ENCODE measurements at places on chromosomes 7 and 10.

GRCh38 chr7:118372530-118372929 is 148.0 kb downstream of the ANKRD7 start:
- DNase-seq, result no peak

- no peak for DNase-seq
Measured at GRCh38 chr7:140067052-140067451, 4.3 kb upstream of the PARP12 start.

DNA sequence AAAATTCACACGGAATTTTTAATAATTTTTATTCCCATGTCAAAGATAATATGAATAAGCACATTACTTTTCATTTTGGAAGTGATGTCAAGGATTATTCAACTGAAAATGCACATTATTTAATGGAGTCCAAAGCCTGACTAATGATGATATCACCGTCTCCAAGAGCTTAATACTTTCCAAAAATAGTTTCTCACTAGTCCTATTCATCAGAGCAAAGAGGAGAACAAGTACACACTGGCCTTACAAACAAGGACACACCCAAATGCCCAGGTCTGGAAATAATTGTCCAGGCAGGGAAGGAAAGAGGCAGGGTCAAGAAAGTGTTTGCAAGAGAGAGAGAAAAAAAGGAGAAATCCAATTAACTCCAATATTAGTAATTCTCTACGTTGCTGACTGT is 216.8 kb upstream of the CCDC6 start:
- no peak for DNase-seq

- DNase-seq, result no peak
Measured at GRCh38 chr10:47060993-47061500, 149.8 kb downstream of the PTPN20 start.

- DNase-seq, result no peak
Measured at GRCh38 chr10:18689498-18689897, 30.3 kb downstream of the ARL5B start.

DNA sequence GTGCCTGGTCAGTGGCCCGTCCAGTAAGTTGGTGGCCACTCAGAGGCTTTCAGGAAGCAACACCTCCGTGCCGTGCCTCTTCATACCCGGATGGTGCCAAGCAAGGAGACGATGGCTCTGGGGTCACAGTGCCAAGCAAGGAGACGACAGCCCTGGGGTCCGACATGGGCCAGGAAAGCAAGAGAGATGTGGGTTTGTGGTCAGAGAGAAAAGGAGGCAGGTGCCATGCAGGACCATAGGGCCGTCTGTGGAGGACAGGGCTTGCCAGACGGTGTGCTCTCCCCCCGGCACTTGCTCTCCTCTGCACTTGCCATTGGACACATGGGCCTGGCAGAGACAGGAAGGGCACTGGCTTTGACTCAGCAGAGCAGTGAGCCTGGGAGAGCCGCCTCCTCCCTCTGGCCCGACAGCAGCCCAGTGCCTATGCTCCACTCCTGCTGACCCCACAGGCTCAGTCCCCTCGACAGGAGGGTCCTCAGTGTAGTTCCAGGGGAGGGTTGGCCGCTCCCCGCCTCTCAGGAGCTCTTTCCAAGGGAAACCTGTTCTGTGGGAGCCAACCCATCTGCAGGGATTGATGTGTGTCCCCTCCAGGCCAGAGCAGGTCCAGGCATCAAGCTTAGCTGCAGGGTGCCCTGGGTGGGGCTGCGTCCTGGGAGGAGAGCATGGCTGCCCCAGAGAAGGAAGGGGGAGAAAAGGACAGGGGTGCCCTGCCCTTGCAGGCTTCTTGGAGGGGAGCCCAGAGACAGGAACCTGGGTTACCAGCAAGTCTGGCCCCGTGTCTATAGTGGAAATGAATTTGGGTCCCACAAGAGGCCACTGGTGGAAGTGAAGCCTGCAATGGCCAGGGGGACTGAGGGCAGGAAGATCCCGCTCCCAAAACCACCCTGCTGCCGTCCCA is 7.6 kb upstream of the CALML5 start:
- no peak for DNase-seq

DNA sequence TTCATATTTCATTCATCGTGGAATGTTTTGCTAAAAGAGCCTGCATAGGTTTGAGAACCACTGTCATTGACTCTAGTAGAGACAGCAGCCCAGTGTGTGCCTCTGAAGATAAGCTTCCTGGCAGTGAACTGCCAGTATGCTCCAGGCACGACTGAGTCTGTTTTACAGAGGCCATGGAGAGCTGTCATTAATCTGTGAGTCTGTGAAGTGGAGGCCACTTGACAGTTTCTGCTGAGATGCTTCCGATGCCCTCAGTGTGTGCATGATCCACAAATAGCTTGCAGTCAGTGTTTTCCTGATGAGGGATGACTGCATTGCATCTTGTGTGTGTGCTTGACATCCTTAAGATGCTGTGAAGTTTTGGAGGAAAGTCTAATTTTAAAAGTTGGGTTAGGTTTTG is 162.2 kb downstream of the PFKFB3 start:
- DNase-seq, result no peak

DNA sequence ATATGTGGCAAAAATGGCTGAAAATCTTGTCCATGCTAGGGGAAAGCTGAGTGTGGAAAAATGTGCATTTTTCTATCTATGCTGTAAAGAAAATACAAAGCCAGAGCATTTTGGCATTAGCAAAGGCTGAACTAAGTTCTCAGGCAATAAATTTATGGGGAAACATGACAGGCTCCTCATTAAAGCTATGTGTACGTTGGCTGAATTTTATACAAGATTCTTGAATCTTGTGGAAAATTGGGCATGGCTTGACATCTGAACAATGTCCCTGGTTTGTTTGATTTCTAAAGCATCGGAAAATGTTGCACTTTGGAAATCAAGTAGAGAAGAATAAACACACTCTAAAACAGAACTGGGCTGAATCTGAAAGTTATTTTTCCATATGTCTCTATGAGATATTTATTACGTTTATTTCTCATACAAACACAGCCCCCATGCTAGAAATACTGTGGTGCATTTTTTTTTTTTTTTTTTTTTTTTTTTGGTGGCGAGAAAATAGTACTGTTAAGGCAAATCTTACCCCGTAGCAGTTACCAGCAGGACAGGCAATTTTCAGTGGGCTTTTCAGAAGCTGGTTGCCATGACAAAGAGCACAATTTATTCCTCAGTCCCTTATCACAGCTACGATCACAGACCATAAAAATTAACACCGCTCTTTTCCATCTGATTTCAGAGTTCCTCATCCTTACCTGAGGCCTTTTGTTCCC is 16.9 kb downstream of the CPA1 start:
- no peak for DNase-seq

DNA sequence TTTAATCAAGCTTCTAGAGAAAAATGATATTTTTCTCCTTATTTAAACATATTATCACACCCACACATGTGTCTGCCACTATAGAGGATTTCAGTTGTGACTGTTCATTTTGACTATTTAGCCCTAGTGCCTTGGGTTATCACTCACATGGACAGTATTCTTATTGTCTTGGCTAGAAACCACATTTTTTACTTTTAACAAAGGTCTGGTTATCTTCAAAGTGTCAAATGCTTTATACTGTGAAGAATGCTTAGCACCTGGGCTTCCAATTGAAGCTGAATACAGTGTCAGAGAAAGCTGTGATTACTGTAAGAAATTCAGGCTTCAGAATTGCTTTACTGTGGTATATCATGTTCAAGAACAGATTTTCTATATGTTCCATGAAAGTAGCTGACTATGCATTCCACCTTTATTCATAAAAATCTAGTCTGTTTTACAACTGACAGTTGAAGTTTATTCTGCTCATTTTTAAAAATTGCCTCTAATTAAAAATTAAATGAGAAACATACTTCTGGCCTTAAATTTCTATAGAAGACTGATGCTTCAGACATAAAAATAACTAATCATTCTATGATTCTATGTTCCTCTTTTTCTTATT is 278.6 kb downstream of the SEMA3D start:
- no peak for DNase-seq

- DNase-seq, result no peak
Measured at GRCh38 chr7:81516898-81517297, 252.9 kb downstream of the HGF start.

DNA sequence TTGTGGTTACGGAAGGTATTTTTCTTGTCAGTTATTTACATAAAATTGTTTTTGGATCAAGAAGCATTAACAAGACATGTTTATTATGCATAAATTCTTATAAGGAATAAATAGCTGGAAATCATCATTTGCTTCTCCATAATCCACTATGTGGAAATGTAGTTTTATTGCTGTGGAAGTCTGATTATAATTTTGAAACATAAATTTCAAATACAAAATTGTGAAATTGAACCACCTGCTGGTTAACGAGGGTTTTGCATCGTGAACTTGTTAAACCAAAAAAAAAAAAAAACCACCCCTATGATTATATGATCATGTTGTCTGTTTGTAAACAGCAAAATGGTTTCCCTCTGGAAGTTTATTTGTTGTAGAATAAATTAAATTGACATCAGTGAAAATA is 25.9 kb downstream of the ABRAXAS2 start:
- DNase-seq, result peak; percentile 29
